ENCODE measurements at places on chromosomes 1 and 21.

- no peak for DNase-seq
Observed at GRCh38 chr1:82441402-82441801, 640.7 kb downstream of the ADGRL2 start.

GRCh38 chr1:2446394-2446793, 29.7 kb upstream of the PLCH2 start:
- DNase-seq, result no peak

GRCh38 chr21:21921410-21922232, 923.4 kb downstream of the NCAM2 start:
- no peak for DNase-seq

DNA sequence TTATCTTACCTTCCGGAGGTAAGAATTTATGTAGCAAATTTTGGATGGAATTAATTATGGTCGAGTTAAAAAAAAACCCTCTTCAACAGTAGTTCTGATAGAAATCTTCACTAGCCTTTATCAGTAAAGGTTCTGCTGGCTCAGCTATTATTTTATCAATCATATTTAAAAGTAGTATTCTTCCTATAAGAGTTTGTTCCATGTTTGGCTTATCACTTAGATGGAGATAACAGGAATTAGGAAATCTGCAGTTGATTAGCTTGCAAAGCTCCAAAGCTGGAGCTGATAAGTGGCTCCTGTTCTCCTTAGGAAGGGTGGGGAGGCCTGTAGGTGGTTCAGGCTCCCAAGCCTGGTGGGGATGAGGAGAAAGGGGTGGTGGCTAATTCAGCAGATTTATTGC, 31.5 kb upstream of the DUSP10 start:
- no peak for DNase-seq

GRCh38 chr1:119866451-119866850, 29.9 kb downstream of the ADAM30 start:
- no peak for DNase-seq

GRCh38 chr1:248348475-248348874, at the start of gene OR14C36:
Gene OR14C36, plus strand, starts transcription at chr1:248348775. Its CDS starts 0 bp downstream, at chr1:248348775.
- no peak for DNase-seq

DNA sequence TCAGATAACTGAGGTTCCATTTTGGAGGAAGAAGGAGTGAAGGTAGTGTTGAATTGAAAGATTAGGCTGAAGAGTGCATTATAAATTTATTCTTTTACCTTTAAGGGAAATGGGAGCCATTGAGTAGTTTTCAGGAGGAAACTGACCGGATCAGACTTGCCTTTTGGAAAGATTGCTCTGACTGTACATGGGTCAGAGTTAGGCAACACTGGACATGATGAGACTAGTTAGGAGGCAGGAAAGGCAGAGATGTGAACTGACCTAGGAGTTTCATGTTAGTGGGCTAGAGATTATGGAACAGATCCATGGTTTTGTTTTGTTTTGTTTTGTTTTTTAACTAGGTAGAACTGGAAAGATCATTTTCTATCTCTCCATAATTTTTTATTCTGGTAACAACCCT, 78.2 kb downstream of the SNX7 start:
- DNase-seq, result no peak

Data from stimulated activated CD4-positive, alpha-beta T cell treated with anti-CD3 and anti-CD28 coated beads, Interleukin-1b, Interleukin-23, amount 100 ng/mL, for 24 hours (primary cell).